ENCODE measurements at places on chromosomes 13 and 19. TPM values are rescaled to one million over a fixed set of nuclear protein-coding genes. Genes with fewer than 3 reads are reported as not detected.

ADGRE3 gene
- under 0.01 TPM for total RNA-seq

CALR3 gene
- total RNA-seq = not detected

CCDC8 gene
- total RNA-seq = 20.9 TPM

MBNL2 gene
- total RNA-seq = 23.5 TPM

FXYD7 gene
- not detected for total RNA-seq

METTL21C gene
- not detected for total RNA-seq

MAMSTR gene
- total RNA-seq = 1.4 TPM

DOHH gene
- 7.3 TPM for total RNA-seq

GRK1 gene
- total RNA-seq = not detected

PSG2 gene
- not detected for total RNA-seq

TBXA2R gene
- total RNA-seq = 1.8 TPM

HCST gene
- 0.59 TPM for total RNA-seq

ADGRE2 gene
- total RNA-seq = 1.1 TPM

ZSCAN1 gene
- not detected for total RNA-seq

CBY2 gene
- not detected for total RNA-seq

LGALS14 gene
- total RNA-seq = not detected

CYP2A6 gene
- not detected for total RNA-seq

KLK15 gene
- not detected for total RNA-seq

FGF21 gene
- total RNA-seq = not detected

CASP14 gene
- total RNA-seq = not detected

FPR3 gene
- not detected for total RNA-seq

HSPB6 gene
- total RNA-seq = 48.9 TPM

LRRC8E gene
- 6.2 TPM for total RNA-seq

MED25 gene
- 16.2 TPM for total RNA-seq

LIM2 gene
- not detected for total RNA-seq

APC2 gene
- total RNA-seq = 0.37 TPM

MED4 gene
- total RNA-seq = 17.6 TPM

FCGBP gene
- under 0.01 TPM for total RNA-seq

LSM14A gene
- total RNA-seq = 58.6 TPM

KCTD4 gene
- not detected for total RNA-seq

UGGT2 gene
- total RNA-seq = 48.9 TPM

TBC1D4 gene
- 21.3 TPM for total RNA-seq

IGFL2 gene
- not detected for total RNA-seq

CEACAM8 gene
- total RNA-seq = not detected

COX7A1 gene
- total RNA-seq = 3.3 TPM

Measured in subcutaneous preadipocyte (primary cell).